ENCODE measurements at places on chromosomes 12 and 14. TPM values are rescaled to one million over a fixed set of nuclear protein-coding genes. Genes with fewer than 3 reads are reported as not detected.

Gene TNS2
- 104 TPM for total RNA-seq

Gene GALNT16
- 34.4 TPM for total RNA-seq

Gene ZBTB42
- total RNA-seq, result 2.8 TPM

Gene DNAL1
- 15.2 TPM for total RNA-seq

DNA sequence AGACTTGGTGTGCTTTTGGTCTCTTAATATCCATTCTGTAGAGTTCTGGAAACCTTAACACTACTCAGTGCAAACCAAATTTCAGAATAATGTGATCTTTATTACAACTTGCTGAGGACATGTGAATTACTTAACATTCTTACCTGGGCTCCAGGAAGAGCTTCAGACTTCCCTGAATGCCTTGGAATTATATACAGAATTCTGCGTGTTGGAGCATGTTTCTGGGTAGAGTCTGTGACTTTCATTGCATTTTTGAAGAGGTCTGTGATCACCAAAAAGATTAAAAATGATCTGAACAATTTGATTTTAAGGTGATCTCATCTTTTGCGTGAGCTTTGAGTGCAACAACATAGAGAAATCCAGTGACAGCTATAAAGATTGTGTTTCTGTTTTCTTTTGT is 35.4 kb downstream of the ZDHHC17 start:
- peaks cover 20% of the 10 kb centered on the region for H3K36me3 ChIP-seq
- H3K27me3 ChIP-seq, result no peaks in the 10 kb centered on the region
- no peak for DNase-seq
- H3K4me1 ChIP-seq, result peaks cover 4% of the 10 kb centered on the region

GRCh38 chr12:58537278-58537677 is 383.0 kb downstream of the LRIG3 start:
- no peak for DNase-seq
- H3K4me1 ChIP-seq, result peaks cover 81% of the 10 kb centered on the region
- H3K27me3 ChIP-seq, result no peaks in the 10 kb centered on the region
- H3K4me3 ChIP-seq, result no peak overlapping the region
- peaks cover 4% of the 10 kb centered on the region for H3K36me3 ChIP-seq

DNA sequence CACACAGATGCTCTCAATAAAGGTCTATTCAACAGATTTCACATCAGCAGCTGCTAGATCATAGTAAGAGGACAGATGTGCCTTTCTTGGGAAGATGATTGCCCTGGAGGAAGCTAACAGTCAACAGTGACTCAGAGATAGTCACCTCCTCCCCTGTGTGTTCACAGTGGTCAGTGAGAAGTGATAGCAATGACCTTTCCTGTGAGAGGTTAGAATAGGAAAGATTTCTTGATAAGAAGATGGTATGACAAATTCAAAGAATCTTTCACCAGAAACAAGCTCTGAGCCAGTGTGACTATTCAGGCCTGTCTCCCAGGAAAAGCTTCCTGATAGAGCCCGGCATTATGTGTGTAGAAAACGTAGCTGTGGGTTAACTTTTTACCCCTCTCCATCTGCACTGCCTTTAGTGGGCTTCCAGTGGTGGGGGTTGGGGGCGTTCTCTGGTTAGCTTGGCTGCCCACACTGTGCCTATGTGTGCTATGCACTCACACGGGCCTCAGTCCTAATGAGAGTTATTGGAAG is 66.4 kb upstream of the ARHGAP5 start:
- no peak for DNase-seq
- no peaks in the 10 kb centered on the region for H3K27me3 ChIP-seq
- H3K36me3 ChIP-seq, result no peaks in the 10 kb centered on the region
- H3K4me1 ChIP-seq, result peaks cover 24% of the 10 kb centered on the region
- no peak overlapping the region for H3K27ac ChIP-seq

- no peaks in the 10 kb centered on the region for H3K27me3 ChIP-seq
- H3K4me3 ChIP-seq, result no peak overlapping the region
- no peaks in the 10 kb centered on the region for H3K36me3 ChIP-seq
Measured at GRCh38 chr12:75917715-75918114, 113.9 kb downstream of the PHLDA1 start.

GRCh38 chr12:79082595-79082994 is 218.0 kb downstream of the SYT1 start:
- peaks cover 3% of the 10 kb centered on the region for H3K27me3 ChIP-seq
- no peaks in the 10 kb centered on the region for H3K4me1 ChIP-seq
- no peak overlapping the region for H3K27ac ChIP-seq
- DNase-seq, result no peak

- H3K4me1 ChIP-seq, result peaks cover 34% of the 10 kb centered on the region
- no peak overlapping the region for H3K4me3 ChIP-seq
- H3K27ac ChIP-seq, result peak overlapping the region; percentile 66
- no peaks in the 10 kb centered on the region for H3K36me3 ChIP-seq
- H3K27me3 ChIP-seq, result no peaks in the 10 kb centered on the region
- no peak for DNase-seq
Measured at GRCh38 chr14:53356361-53357150, 203.4 kb upstream of the DDHD1 start.

DNA sequence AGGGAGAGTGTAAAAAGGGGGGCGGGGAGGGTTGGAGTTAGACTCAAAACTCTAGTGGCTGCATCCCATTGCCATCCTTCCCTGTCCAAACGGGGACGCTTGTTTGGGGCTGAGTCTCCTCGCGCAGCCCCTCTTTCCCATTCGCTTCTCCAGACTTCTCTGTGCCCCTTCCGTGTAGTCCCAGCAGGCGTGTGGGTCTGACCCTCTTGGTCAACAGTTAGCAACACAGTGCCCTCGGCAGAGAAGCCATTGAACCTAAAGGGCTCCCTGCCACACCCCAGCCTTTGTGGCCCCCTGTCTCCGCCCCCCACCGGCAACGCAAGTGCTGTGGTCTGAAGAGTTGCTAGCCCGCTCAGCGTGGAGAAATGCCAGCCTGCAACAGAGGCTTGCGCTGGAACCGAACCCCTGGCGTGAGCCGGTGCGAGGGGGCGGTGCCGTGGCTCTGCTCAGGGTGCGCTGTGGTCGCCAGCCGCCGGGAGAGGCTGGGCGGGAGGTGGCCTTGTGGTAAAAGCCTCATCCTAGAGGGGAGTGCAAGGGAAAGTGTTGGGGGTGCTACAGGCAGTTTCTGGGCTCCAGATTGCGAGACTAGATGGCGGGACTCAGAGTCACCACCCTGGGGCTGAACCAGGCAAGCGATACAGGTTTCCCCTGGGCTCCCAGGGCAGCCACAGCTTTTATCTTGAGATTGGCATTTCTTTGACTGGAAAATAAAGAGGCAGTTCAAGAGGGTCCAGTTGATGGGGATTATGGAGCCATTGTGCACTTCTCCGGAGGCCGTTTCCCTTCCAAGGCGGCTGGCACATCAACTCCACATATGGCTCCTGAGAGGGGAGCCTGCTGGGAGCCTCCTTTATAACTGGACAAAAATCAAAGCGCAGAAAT is 2.1 kb downstream of the PLXNC1 start:
- no peak for DNase-seq
- H3K27ac ChIP-seq, result no peak overlapping the region
- peaks cover 44% of the 10 kb centered on the region for H3K27me3 ChIP-seq

GRCh38 chr12:11870041-11870451 is 200.7 kb upstream of the BCL2L14 start:
- H3K27ac ChIP-seq, result no peak overlapping the region
- H3K4me3 ChIP-seq, result no peak overlapping the region
- no peaks in the 10 kb centered on the region for H3K27me3 ChIP-seq
- peaks cover 2% of the 10 kb centered on the region for H3K4me1 ChIP-seq

DNA sequence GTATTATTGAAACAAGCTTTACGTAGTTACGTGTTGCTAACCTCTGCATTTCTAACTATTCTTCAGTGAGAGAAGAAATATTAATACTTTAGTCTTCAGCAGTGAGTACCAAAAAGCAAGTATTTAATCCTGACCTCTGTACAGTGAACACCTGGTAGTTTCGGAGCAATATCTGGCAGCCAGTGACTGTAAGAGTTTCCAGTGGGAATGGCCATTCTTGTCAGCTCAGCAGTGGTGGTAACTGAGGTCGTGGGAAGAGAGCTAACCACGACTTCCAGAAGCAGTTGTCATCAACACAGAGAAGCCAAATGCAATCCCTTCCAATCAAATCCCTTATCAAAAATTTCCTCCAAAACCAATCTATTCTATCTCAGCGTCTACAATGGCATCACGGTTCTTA is 1500.2 kb upstream of the FLRT2 start:
- H3K4me3 ChIP-seq, result no peak overlapping the region
- no peaks in the 10 kb centered on the region for H3K27me3 ChIP-seq
- no peak for DNase-seq
- no peaks in the 10 kb centered on the region for H3K36me3 ChIP-seq
- peaks cover 4% of the 10 kb centered on the region for H3K4me1 ChIP-seq

- no peak for DNase-seq
- H3K4me1 ChIP-seq, result peaks cover 21% of the 10 kb centered on the region
- no peaks in the 10 kb centered on the region for H3K27me3 ChIP-seq
- no peak overlapping the region for H3K4me3 ChIP-seq
- H3K36me3 ChIP-seq, result peaks cover 6% of the 10 kb centered on the region
Measured at GRCh38 chr12:26319511-26319910, 124.1 kb downstream of the SSPN start.

GRCh38 chr14:53603994-53604393 is 352.6 kb downstream of the BMP4 start:
- no peak overlapping the region for H3K4me3 ChIP-seq
- H3K4me1 ChIP-seq, result peaks cover 13% of the 10 kb centered on the region
- peaks cover 8% of the 10 kb centered on the region for H3K27me3 ChIP-seq
- H3K36me3 ChIP-seq, result peaks cover 2% of the 10 kb centered on the region
- no peak for DNase-seq

DNA sequence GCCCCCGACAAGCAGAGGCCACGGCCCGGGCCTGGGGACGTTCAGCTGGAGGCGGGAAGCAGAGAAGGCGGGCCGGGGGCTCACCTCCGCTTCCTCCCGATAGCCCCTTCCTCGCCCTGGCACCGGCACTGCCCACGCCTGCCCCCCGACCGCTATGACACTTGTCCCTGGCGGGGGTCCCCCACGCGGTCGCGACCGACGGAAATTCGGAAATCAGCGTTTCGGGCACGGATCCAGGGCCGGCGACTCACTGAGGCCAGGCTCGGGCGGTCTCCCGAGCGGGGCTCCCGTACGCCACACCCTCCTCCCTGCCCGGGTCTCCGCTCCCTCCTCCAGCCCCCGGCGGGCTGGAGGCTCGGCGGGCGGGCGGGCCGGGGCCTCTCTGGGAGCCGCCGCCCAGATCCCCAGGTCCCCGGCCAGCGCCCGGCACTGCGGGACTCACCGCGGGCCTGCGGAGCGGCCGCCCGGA is 581 bp downstream of the PITPNM2 start:
- H3K27ac ChIP-seq, result no peak overlapping the region
- H3K27me3 ChIP-seq, result no peaks in the 10 kb centered on the region
- H3K36me3 ChIP-seq, result no peaks in the 10 kb centered on the region
- H3K4me3 ChIP-seq, result peak overlapping the region; percentile 69

Measured in chondrocyte (in vitro differentiated cells).